Amniotic stem cell (primary cell): ENCODE measurements at places on chromosomes 3 and 15.

DNA sequence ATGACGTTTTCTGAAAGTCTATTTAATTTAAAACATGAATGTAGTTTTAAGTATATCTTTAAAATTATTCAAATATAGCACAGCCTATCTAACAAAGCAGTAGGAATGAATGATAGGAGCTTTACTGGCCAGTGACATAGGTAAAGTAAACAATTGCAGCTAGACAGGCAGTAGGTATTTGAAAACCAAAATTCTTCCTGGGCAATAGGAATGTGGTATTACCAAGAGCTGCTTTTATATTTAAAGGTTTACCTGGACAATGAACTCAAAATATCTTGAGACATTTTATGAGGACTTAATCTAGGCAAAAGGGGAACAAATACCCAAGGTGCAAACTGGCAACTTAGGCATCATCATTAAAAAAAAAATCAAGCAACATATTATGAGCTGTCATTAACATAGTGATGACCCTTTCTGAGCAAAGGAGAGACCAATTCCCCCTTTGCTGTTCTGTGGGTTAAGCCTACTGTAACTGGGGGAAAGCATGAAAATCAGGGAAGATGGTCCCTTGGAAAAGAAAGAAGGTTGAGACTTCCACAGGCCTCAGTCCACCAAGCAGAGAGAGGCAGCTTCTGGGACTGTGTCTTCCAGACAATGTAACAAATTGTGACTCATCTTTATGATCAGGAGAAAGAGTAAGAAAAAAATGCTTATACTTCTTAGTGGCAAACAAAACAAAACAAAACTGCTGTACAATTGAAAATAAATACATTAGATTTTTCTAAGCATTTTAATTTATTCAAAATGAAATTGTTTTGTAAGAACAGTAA is 12.9 kb downstream of the ISL2 start:
- no peak for DNase-seq

DNA sequence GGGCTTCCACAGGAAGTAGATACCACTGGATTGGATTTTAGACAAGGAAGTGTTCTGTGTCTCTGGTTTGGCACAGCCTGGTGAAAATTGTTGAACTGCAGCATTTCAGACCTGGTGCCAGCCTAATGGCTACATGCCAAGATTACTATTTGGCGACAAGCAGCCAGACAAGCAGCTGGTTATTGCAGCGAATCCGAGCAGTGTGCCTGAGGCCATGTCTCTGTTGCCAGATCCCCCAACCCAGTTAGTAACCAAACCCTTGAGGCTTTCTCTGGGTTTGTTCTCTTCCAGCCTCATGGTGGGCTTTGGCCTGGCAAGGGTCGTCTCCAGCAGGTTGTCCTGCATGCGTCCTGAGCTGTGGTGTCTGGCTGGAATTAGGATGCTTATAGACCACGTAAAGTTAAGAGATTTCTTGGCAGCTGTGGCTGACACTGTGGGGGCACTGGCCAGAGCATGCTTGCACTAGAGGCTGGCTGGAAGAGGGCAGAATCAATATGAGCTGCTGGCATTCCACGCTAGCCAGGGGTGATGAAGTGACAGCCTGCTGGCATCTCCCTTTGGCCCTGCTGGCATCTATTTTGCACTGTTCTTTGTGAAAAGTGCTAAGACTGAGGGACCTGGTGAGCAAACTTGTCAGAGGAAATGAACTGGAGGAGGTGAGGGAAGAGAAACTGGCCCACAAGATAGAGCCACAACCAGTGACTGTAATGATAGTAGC is 172.6 kb downstream of the RBMS3 start:
- no peak for DNase-seq

DNA sequence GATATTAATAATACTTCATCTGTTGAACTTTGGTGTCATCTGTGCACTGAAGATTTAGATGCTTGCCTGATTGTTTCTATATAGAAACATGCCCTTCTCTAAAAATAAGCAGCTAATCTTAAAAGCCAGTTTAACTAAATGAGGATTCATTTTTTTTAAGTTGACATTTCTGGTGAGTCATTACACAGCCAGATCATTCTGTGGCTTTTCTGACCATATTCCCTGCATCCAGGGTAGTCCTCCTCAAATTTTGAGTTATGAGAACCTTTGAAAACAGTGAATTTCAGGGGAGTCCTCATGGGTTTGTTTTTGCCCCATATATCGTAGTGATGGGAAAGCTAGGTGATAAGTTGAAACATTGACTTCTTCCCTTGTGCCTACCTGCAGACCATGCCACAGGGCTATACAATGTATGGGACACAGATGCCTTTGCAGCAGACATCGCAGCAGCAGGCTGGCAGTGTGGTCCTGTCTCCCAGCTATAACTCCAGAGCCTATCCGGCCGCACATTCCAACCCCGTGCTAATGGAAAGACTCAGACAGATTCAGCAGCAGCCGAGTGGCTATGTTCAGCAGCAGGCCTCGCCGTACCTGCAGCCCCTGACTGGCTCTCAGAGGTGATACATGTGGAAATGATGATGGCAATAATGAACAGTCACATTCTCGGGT is 26.5 kb upstream of the P2RY12 start:
- DNase-seq: no peak

DNA sequence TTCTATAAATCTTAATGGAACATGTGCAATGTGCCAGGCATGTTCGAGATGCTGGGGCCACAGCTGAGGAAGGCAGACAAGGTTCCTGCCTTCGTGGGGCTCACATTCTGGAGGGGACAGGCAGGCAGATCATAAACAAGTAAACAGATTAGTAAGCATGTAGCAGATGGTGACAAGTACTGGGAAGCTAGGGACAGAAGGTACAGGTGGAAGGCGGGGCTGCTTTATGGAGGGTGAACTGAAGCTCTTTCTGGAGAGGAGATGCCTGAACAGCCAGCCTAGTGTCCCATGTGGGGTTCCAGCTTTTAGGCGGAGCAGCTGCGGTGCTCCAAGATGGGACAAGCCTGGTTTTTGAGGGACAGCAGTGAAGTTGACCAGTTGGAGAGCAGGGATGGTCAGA is 74.7 kb upstream of the SNRK start:
- DNase-seq: no peak

GRCh38 chr3:144079634-144080033 is 108.0 kb downstream of the DIPK2A start:
- DNase-seq: no peak
